Activated CD8-positive, alpha-beta memory T cell treated with anti-CD3 and anti-CD28 coated beads for 36 hours (primary cell): ENCODE measurements at places on chromosomes 4 and X. TPM values are rescaled to one million over a fixed set of nuclear protein-coding genes. Genes with fewer than 3 reads are reported as not detected.

Gene SLC9B1
- 0.59 TPM for total RNA-seq

Gene SPRY1
- total RNA-seq = 83.3 TPM

Gene SOX3
- not detected for total RNA-seq

Gene TRAM1L1
- not detected for total RNA-seq

Gene ZNF718
- total RNA-seq = 9.9 TPM

Gene NSUN7
- not detected for total RNA-seq

Gene PROM1
- total RNA-seq = not detected

Gene SH2D1A
- 75.0 TPM for total RNA-seq

Gene SLC10A6
- not detected for total RNA-seq

Gene S100G
- total RNA-seq = not detected
